ENCODE measurements at places on chromosomes 3 and 15.

DNA sequence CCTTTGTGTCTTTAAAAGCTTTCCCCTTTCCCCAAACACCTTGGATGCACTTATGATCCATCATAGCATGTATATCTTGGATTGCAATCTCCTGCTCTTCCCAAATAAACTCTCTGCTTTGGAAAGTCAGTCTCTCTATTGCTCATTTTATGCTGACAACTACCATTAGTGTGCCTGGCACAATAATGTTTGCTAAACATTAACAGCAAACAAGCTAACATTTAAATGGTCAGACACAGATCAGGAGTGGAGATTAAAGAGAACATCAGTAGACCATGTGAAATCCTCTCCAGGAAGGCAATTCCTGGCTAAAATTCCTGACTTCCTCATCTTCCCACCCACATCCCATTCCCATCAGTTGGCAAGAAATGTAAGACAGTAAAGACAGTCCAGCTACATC is 44.3 kb upstream of the EIF1B start:
- DNase-seq, result no peak

DNA sequence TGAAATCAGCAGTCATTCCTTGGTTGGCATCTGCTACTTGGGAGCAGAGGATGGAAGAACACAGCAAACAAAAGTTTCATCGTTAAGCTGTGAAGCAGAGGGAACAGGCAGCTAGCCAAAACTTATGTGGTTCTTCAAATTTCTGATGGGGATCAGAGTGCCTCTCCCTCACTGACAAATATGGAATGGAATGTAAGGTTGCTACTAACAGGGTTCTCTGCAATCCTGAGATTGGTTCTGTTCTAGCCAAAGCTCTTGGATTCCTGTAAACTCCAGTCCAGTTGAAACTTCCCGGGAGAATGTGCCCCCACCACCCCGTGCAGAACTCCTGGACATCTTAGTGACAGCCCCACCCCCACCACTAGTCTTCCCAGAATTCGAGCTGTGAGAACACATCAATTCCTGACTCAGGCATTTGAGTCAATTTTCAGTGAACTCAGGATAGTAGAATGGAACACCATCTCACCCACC is 55.9 kb upstream of the PHLDB2 start:
- no peak for DNase-seq

GRCh38 chr15:98955331-98955730 is 52.3 kb downstream of the PGPEP1L start:
- DNase-seq, result no peak

GRCh38 chr3:81218023-81218422 is 543.4 kb downstream of the GBE1 start:
- no peak for DNase-seq

- no peak for DNase-seq
Observed at GRCh38 chr3:72079369-72079872, 294.5 kb upstream of the PROK2 start.

- DNase-seq, result no peak
Observed at GRCh38 chr3:43862992-43863805, 172.5 kb downstream of the ABHD5 start.

DNA sequence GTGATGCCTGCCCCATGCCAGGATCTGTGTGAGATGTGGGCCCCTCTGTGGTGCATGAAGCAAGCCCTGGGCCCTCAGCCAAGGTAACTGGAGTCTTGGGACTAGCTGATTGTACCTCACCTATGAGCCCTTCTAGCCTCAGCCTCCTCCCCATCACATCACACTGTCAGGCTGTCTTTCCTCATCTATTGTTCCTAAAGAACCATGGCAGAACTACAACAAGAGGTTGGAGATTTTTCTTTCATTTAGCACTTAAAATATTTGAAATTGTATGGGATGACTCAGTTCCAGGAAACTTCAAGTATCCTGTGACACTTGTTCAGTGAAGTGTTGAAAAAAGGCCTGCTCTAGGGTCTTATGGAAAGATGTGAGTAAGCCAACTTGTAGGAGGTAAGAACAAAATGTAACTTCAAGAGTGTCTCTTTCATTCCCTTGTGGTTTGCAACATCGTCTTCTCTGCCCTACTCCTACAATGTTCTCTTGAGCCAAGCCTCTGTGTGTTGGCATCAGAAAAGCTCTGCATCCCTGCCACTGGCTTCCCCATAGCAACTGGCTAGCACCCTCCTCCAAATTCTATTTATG is 58.7 kb upstream of the TIPARP start:
- DNase-seq, result no peak

GRCh38 chr3:185823078-185824044 is 1.5 kb downstream of the IGF2BP2 start:
- no peak for DNase-seq

- no peak for DNase-seq
Observed at GRCh38 chr15:92118162-92118935, 264.8 kb downstream of the SLCO3A1 start.

All from stimulated activated CD8-positive, alpha-beta memory T cell treated with anti-CD3 and anti-CD28 coated beads, Interleukin-7, amount 100 ng/mL, for 1 hour (primary cell).